DMS153 (cell line): ENCODE measurements at places on chromosomes 7 and 10.

- no peak for DNase-seq
Observed at GRCh38 chr7:126760914-126761577, 491.7 kb downstream of the GRM8 start.

DNA sequence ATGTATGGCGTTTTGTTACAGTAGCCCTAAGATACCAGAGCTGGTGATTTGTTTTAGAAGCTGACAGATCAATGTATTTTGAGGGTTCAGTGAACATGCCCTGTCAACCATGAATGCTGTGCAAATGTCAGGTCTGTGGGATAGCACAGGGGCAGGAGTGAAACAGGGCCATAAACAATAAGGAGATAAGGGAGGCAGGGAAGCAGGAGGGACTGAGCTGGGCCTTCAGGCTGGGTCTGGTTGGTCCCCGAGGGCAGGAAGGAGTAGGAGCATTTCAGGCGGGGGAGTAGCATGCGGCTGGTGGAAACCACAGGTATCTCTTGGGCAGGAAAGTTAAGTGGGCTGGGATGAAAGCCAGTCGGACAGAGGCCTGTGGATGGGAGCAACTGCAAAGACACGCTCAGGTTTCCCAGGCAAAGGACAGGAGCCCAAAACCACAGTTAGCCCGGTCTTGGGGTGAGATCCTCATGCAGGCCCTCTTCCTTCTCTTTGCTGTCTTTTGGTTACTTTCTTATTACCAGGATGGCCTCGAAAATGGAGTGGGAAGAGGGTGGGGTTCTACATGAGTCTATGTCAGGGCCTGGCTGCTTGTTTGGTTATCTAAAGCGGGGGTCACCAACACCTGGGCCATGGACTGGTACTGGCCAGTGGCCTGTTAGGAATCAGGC, 69.5 kb upstream of the SEPHS1 start:
- DNase-seq, result no peak

- no peak for DNase-seq
Observed at GRCh38 chr10:47268696-47269095, 31.3 kb upstream of the GDF10 start.

DNA sequence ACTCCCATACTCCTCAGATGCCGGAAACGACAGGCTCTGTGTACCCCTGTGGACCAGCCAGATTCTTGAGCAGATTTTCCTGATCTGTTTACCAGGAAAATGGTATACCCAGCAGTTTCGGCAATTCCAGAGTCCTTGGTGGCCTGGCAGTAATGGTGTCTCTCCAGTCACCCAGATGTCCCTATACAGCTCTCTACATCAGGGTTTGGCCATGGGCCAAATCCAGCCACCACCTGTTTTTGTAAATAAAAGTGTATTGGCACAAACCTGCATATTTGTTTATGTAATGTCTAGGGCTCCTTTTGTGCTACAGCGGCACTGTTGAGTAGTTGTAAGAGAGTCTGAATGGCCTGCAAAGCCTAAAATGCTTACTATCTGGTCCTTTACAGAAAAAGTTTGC, 491.3 kb downstream of the RPS24 start:
- DNase-seq, result peak; percentile 79

GRCh38 chr7:18175801-18176450, 148.3 kb upstream of the PRPS1L1 start:
- DNase-seq, result no peak

DNA sequence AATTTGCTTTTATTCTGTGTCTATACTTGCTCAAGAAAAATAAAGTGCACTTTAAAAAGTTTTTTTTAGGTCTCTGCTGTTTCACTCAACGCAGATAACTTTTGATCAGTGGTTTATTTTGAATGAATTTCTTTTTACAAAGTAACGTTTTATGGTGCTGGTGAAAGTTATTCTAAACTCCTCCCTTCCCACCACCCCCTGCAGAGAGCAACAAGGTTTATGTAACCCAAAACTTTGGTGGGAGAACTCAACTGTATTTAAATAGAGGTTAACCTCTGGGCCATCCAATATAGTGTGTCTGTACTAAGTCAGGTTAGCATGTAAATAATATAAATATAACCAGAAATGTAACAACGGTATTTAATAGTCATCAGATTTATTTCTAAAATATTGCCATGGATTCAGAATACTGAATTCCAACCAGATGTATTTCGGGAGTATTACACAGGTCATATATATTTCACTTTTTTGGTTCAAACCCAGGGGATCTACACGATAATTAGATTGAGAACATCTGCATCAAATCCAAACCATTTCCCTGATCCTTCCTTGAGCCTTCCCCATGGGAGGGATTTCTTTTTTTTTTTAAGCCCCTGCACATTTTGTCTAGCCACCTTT, 3.9 kb upstream of the CUX1 start:
- no peak for DNase-seq
